Caki2 (cell line): ENCODE measurements at places on chromosomes 5 and 9. TPM values are rescaled to one million over a fixed set of nuclear protein-coding genes. Genes with fewer than 3 reads are reported as not detected.

Gene SLC24A2
- not detected in 2 replicates for total RNA-seq

Gene FOXD1
- total RNA-seq = 12.1 and 17.0 TPM in 2 replicates

Gene IL13
- not detected in 2 replicates for total RNA-seq

Gene INPP5E
- total RNA-seq = 6.3 and 7.7 TPM in 2 replicates

Gene PAXX
- total RNA-seq = 129 and 137 TPM in 2 replicates

Gene DMRT2
- 3.0 and 5.6 TPM in 2 replicates for total RNA-seq

Gene PRKAA1
- total RNA-seq = 19.8 and 83.2 TPM in 2 replicates

Gene ADAMTS6
- not detected in 2 replicates for total RNA-seq

Gene IFNA21
- not detected in 2 replicates for total RNA-seq

Gene TNFSF8
- not detected in 2 replicates for total RNA-seq

Gene RFESD
- 0.55 and 1.1 TPM in 2 replicates for total RNA-seq

Gene SVEP1
- total RNA-seq = 1.8 and 3.2 TPM in 2 replicates

Gene SLC6A19
- total RNA-seq = not detected in 2 replicates

Gene PCDHB5
- 13.9 and 17.1 TPM in 2 replicates for total RNA-seq

Gene C1QTNF2
- total RNA-seq = not detected in 2 replicates

Gene BHMT2
- total RNA-seq = 49.8 and 53.9 TPM in 2 replicates
